ENCODE measurements at places on chromosomes 3 and 15.

- DNase-seq = no peak
Measured at GRCh38 chr3:29242296-29242695, 38.6 kb upstream of the RBMS3 start.

GRCh38 chr15:87755226-87755625 lies 501.3 kb downstream of the NTRK3 start:
- DNase-seq = no peak

DNA sequence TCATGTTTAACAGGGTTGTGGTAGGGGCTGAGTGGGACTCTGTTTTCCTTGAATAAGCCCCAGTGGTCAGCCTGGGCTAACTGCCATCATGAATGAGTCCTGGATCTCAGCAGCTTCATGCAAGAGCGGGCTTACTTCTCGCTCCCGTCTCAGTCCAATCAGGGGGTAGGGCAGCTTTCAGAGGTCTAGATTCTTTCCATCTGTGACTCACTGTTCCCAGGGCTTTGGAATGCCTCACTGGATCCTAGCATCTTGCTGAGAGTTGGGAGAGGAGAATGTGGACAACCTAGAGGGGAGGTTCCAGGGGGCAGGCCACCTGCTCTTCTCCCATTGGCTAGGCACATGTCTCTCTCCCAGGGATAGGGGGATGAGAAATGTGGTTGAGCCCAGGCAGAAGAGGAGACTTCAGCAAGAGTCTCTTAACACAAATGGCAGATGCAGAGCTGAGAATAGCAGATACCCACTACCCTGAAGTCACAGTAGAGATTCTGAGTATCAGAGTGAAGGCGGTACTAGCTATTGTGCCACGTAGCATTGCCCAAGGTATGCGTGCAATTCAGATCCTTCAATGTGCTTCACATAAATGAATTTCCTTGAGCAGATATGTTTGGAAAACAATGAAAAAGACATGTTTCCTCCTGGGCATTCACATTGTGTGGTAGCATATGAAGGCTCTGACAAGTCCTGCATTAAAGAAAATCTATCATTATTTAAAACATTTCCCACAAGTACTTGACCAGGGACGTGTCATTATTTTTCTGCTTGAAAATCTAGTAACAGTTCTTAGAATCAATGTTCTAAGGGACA lies 257.7 kb upstream of the PROK2 start:
- no peak for DNase-seq

GRCh38 chr3:2921452-2921851 lies 188.7 kb downstream of the IL5RA start:
- DNase-seq = no peak

- no peak for DNase-seq
Measured at GRCh38 chr15:75197062-75197630, 4.5 kb upstream of the C15orf39 start.

DNA sequence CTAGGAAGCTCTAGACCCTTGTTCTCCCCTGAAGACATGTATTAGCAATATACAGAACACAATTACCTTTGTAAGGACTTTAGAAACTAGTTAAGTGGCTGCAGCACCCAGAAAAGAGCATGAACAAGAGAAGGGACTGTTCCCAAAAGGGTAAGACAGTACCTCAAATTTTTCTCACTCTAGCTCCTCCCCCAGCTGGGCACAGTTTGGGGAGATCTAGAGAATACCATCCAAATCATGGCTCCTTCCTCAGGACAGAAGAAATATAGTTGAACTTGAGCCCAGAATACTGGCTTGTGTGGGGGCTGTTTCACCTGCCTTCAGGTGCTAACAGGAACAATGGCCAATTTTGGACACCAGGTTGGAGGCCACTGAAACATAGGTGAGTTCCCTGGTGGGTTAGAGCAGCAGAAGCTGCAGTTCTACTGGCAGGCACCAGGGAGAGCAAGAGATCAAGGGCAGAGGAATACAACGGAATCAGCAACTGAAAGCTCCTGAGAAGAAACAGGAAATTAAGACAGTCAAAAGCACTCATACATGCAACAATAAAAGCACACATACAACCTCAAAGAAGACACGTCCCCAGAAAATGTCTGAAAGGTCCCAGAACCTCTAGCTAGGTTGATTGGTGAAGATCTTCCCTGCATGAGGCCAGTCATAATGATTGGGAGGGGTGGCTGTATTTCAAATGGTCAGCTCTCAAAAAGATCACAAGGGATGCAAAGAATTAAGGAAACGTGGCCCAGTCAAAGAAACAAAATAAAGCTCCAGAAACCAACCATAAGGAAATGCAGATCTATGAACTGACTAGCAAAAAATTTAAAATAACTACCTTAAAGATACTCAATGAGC lies 104.9 kb upstream of the ASB14 start:
- DNase-seq = peak; percentile 8

GRCh38 chr3:47855461-47856383 lies 52.8 kb downstream of the DHX30 start:
- DNase-seq = no peak

DNA sequence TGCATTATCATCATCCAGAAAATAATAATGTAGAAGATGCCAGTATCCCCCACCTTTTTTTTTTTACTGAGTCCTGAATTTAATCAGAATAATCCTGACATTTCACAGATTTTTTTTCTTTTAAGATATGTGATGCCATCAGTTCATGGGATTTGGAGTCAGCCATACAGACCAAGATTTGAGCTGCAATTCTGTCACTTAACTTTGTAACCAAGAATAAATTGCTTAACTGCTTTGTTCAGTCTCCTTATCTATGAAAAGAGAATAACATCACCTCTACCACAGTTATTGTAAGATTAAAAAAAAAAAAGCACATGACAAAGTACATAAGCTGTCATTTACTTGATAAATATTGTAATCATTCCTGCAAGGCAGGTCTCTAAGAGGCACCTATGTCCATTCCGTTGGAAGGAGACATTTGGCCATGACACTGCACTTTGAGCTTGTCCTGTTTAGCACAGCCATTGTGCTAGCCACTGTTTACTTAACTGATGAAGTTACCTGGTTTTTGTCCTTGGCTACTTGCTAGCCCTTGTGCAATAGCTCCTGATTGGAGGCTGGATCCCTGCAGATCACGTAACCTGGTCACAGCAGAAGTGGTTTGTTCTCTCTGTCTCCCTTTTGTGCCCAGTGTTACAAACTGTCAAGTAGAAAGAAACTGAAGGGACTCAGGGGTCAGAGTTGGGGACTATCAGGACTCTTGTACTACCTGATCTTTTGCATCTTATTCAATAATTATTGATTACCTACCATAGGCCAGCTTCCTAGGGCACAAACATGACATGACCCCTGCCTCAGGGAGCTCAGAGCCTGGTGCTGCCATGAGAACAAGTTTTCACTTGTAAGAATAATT lies 306.0 kb downstream of the WDR72 start:
- DNase-seq = no peak

DNA sequence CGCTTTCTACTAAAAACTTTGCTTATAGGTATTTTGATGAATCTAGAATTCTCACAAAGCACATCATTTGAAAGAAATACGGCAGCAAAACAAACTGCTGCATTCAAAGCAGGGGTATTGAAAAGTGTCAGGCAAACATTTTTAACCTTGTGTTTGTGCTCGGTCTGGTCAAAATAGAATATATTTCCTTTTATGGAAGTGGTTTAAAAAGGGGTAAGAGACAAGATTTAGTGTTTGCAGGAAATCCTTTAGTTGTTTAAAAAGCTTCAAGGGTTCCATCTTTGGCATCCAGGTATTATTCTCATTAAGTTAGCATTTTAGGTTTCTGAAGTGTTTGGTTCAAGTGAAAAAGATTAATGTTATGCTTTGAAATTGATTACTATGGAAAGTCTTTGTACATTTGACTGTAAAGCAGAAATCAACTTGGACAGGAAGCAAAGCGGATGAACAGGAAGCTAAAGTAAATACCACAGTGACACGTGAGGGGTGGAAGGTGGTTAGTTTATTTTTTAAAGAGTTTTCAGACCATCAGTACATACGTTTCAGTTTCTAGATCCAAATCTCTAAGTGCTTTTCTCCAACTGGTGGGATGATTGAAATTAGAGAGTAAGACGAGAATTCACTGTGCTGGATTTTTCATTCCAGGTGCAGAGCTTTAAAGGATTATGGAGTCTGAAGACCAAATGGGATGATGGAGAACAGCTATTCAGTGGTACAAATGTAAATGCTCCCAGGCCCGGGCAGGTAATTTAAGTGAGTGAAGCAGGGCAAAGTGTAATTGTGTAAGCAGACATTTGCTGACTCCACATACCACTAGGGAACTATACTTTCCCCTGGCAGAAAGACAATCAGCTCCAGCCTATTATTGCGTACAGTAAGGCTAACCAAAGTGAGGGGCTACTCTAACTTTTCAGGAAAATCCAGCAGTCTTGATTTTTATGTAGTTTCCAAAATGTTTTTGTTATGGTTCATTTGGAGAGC lies 341.8 kb upstream of the TBL1XR1 start:
- DNase-seq = no peak

GRCh38 chr3:99023590-99024192 lies 122.2 kb upstream of the DCBLD2 start:
- DNase-seq = peak; percentile 72

DNA sequence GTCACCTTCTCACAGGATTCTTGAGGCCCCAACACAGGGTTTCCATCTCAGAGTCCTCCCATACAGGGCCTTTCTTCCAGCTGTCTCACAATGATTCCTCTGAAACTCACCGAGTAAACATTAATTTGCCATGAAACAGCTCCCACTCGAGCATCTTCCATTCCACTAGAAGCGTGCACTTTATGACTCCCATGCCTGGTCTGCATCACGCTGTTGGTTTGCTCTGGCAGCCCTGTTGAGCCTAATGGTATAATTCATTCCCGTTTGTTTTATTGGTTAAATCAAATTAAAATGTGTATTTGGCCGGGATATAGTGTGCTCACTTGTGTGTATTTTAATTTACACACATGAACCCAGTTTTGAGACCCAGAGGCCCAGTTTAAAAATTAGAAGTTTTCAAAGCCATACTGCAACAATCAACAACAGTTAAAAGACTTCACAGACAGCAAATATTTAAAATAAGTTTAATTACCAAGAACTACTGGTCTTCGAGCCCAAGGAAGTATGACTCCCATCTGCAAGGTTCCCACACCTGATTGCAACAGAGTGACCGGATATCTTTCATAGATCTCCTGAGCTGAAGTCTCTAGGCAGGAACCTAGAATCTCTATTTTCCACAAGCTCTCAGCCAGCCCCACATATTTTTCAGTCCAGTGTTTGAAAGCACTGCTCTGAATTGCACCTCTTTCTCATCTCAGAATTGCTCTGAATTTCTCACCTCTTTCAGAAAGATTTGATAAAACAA lies 42.3 kb upstream of the GYG1 start:
- DNase-seq = no peak

GRCh38 chr15:67839499-67839928 lies 331 bp downstream of the RNU6-1 start:
- peak; percentile 80 for DNase-seq

DNA sequence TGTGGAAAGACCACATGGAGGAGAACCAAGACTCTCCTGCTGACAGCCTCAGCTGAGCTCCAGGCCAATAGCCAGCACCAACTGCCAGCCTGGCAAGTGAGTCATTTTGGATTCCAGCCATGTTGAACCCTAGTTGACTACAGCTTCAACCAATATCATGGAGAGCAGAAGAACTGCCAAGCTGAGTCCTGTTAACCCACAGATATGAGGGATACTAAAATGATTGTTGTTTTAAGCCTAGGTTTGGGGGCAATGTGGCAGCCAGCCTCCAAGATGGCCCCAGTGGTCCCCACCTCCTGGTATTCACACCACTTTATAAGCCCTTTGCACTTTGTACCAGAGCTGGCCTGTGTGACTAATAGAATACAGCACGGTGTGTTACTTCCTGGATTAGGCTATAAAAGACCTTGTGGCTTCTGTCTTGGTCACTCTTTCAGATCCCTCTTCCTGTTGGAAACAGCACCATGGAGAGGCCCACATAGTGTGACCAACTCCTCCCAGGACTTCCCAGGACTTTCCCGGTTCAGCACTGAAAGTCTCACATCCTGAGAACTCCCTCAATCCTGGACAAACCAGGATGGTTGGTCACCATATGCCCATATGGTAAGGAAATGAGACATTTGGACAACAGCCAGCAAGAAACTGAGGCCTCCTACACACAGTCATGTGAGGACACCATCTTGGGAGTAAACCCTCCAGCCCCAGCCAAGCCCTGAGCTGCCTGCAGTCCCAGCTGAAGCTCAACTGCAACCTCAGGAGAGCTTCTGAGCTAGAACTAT lies 32.4 kb upstream of the CDV3 start:
- no peak for DNase-seq

- no peak for DNase-seq
Measured at GRCh38 chr3:134898181-134898754, 103.2 kb downstream of the EPHB1 start.

DNA sequence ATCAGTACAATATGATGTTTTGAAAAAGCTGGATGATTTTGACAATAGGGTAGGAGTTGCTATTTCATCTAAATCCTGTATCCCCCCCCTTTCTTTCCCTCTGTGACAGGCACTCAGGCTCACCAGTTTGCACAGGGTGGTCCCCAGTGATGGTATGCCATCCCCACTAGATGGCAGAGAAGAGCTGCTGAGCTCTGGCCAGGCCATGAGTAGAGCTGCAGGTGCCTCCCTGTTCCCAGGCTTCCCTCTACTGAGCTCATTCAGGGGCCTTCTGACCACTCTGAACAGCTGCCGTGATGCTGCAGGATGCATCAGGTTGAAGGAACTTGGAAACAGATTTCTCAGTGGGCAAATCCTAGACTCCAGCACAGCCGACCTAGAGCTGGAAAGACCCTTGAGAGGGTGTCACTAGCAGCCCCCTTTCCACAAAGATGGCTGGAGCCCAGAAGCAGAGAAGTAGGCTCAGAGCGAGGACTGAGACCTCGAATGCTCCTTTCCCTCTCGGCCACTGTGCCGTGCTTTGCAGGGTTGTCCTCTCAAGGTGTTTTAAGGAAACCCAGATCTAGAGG lies 45.1 kb downstream of the EFCAB12 start:
- peak; percentile 79 for DNase-seq

GRCh38 chr15:68743256-68743655 lies 77.4 kb downstream of the ANP32A start:
- no peak for DNase-seq

DNA sequence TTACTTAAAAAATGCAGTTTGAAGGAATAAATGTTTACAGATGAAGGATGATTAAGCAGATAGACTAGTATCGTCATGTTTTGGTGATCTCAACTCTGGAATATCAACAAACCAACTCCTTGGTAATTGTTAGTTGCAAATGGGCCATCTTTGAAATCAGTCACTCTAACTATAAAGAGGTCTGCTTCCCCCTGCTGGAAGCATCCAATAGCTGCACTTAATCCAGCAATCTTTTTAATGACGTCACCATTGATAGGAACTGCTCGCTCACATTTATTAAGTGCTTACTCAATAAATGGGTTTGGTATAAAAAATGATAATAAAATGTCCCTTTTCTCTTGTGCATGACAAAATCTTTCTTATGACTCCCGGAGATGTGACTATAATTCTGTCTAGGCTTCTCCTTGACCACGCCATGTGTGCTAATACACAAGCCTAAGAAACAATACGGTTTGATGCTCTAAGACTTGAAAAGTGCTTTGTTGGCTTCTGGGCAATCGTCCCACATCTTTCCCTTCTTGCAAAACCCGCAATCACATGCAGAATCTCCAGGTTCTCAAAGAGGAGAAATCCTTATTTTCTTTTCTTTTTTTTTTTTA lies 227.6 kb upstream of the POU1F1 start:
- DNase-seq = peak; percentile 56

Measured in eye (tissue), 1 donor.